ENCODE measurements at places on chromosomes 1 and 21. TPM values are rescaled to one million over a fixed set of nuclear protein-coding genes. Genes with fewer than 3 reads are reported as not detected.
A peak's percentile ranks its signal among the peaks of the same experiment; 100 is the strongest.

GRCh38 chr1:16082283-16083038, 9.0 kb upstream of the FAM131C start:
- peak; percentile 66 for DNase-seq

DNA sequence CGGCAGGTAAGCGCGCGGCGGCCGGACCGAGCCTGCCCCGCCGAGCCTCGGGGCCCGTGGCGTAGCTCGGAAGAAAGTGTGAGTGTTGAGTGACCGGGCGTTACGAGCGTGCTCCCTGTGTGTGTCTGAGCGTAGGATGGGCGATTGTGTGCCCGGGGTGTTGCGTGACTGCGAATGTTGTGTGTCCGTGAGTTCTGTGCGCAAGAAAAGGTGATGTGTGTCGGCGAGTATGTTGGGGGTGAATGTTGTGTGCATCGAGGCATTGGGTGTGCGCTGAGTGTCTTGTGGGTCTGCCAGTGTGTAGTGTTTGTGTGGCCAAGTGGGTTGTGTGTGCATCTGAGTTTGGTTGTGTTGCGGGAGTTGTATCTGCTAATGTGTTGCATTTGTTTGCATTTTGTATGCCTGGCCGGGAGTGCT, 398 bp downstream of the PTPRU start:
- peak; percentile 31 for DNase-seq

GRCh38 chr1:150061632-150062101, 5.9 kb upstream of the VPS45 start:
- no peak for DNase-seq

GRCh38 chr1:51569284-51570062, 47.4 kb upstream of the OSBPL9 start:
- peak; percentile 51 for DNase-seq

DNA sequence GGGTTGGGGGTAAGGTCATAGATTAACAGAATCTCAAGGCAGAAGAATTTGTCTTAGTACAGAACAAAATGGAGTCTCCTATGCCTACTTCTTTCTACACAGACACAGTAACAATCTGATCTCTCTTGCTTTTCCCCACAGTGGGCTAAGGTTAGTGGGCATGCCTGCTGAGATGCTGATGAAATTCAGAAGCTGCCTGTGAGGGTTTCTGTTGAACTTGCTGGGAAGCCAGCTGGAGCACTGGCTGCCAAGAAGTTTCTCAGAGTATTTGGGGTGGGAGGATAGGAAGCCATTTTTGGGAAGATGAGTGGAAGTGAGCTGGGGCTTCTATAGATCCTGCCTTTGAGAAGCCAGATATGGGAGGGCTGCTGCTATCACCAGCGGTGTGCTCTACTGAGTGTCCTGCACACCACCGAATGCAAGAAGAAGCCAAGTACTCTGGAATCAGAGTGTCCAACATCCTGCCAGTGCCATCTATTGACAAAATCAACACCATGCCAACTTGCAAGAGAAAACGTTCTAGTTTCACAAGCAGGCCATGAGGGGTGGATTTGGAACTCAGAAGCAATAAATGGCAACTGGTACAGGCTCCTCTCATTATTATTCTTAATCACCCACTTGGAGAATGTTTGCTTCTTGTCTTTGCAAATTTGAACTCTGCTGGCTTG, 102.7 kb downstream of the PTPRU start:
- DNase-seq, result peak; percentile 7

GRCh38 chr21:40235528-40235927, 368.3 kb downstream of the PCP4 start:
- no peak for DNase-seq

DNA sequence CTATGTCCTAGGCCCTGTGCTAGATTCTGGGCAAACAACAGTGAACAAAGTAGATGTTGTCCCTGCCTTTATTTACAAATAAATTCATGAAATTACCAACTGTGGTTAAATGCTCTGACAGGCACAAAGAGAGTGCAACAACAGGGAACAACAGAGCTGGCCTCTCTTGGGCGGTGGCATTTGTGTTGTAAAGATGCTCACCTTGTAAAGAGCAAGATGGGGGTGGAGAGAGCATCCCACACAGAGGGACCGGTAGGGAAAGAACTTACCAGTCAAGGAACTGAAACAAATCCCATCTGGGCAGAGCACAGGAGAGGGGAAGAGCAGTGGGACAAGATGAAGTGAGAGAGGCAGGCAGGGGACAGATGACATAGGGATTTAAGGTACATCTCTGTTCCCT, 21.6 kb upstream of the SLC22A15 start:
- no peak for DNase-seq

DNA sequence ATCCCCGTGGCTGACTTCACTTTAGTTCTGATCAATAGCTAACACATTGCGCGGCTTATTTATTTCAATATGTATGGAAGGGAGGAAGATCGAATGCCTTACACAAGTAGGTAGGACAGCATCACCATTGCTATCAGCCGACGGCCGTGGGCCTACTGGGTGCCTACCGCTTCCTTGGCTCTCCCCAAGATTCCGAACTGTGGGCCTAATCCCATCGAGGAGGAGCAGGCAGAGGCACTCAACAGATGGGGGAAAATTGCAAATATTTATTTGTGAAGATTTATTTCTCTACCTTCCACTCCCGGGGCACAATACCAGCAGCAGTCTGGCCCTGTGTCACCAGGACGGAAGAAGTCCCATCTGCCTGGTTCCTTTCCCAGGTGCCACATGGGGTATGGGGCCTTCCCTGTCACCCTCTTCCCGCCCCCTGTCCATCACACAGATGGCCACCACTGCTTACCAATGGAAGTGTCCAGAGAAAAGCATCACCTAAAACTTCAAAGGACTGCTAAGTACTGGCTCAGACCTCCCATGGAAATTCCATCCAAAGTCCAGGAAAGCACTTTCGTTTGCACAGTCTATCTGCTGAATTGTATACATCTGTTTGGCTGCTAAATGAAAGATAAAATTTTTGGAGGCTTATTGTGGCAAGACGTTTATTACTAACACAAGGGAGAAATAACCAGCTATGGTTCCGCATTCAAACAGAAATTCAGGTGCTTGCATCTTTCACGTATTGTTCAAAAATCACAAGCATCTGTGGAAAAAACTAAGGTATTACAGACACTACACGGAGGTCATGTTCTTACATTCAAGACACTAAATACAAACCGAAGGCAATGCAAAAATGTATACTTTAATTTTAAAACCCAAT, 11.8 kb downstream of the AGT start:
- no peak for DNase-seq

DNA sequence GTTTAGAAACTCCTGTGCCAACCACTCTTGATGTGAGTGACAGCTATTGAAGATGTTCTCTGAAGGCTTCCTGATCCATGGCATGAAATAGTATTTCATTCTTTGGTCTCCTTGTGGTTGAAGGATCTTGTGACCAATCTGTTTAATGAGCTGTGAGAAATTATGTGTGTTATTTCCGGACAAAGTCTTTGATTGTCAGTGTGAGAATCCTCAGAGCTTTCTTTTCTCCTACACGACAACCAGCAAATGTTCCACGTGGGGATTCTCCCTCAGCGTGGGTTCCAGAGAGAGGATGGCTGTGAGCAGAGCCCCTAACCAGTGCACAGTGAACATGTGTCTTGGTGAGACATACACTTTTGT, 45.0 kb upstream of the HOOK1 start:
- no peak for DNase-seq

GRCh38 chr1:219416598-219417238, 196.2 kb downstream of the ZC3H11B start:
- peak; percentile 58 for DNase-seq

DNA sequence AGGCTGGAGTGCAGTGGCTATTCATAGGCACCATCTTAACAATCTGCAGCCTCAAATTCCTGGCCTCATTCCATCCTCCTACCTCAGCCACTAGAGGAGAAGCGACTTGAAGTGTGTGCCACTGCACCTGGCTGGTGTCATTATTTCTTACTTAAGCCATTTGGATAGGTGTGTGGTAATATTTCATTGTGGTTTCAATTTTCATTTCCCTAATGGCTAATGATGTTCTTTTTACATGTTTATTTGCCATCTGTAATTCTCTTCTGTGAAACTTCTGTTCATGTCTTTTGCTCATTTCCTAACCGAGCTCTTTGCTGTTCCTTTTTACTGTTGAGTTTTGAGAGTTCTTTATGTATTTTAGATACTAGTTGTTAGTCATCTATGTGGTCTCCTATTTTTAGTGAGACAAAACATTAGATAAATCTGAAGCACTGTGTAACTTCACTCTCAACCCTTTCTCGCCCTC, 66.8 kb downstream of the SLC27A3 start:
- DNase-seq, result no peak

PAPPA2 gene
- polyA plus RNA-seq, result 0.03 TPM

MRPL24 gene
- 207 TPM for polyA plus RNA-seq

AADACL3 gene
- polyA plus RNA-seq, result not detected

SPATA46 gene
- not detected for polyA plus RNA-seq

All from A549 (cell line).